ENCODE measurements at places on chromosomes 3 and 15. TPM values are rescaled to one million over a fixed set of nuclear protein-coding genes. Genes with fewer than 3 reads are reported as not detected.

ALPK3 gene
- 54.5 TPM for total RNA-seq

RPS27L gene
- 186 TPM for total RNA-seq

SLC22A13 gene
- 0.34 TPM for total RNA-seq

SUSD5 gene
- 1.4 TPM for total RNA-seq

CISH gene
- total RNA-seq: 3.8 TPM

CD86 gene
- total RNA-seq: not detected

MESP2 gene
- total RNA-seq: 0.29 TPM

MYZAP gene
- total RNA-seq: 0.27 TPM

GLDN gene
- not detected for total RNA-seq

ROPN1 gene
- not detected for total RNA-seq

STXBP5L gene
- total RNA-seq: not detected

LINGO1 gene
- 1.2 TPM for total RNA-seq
